Stimulated activated CD4-positive, alpha-beta T cell treated with anti-CD3 and anti-CD28 coated beads, Interleukin-15, amount 100 ng/mL, for 1 hour (primary cell): ENCODE measurements at places on chromosomes 5 and 9.
A peak's percentile ranks its signal among the peaks of the same experiment; 100 is the strongest.

GRCh38 chr9:23615569-23615968 is 210.5 kb downstream of the ELAVL2 start:
- DNase-seq = no peak

GRCh38 chr5:71894091-71894490 is 175.0 kb downstream of the CARTPT start:
- DNase-seq = no peak

- no peak for DNase-seq
Observed at GRCh38 chr5:158124606-158125316, 265.8 kb upstream of the CLINT1 start.

GRCh38 chr5:179241175-179241574 is 104.1 kb downstream of the ADAMTS2 start:
- DNase-seq = no peak

- no peak for DNase-seq
Observed at GRCh38 chr9:136748666-136749611, 614 bp upstream of the LCN6 start.

DNA sequence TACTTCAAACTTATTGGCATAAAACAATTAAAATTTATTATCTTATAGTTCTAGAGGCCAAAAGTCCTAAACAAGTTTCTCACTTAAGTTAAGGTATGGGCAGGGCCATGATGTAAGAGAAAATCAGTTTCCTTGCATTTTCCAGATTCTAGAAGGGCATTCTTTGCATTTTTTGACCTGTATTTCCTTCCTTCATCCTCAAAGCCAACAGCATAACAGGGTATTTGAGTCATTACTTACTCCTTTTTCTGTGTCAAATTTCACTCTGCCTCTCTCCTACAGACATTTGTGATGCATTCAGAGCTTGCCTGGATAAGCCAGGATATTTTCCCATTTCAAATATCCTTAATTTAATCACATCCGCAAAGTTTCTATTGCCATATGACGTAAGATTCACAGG is 1499.0 kb downstream of the EFNA5 start:
- no peak for DNase-seq

- DNase-seq = no peak
Observed at GRCh38 chr9:13719446-13719845, 440.0 kb upstream of the MPDZ start.

- peak; percentile 55 for DNase-seq
Observed at GRCh38 chr9:19230355-19231125, at the start of gene DENND4C. Gene DENND4C, plus strand, starts transcription at chr9:19230693. Its CDS starts 45,482 bp downstream, at chr9:19276175.

DNA sequence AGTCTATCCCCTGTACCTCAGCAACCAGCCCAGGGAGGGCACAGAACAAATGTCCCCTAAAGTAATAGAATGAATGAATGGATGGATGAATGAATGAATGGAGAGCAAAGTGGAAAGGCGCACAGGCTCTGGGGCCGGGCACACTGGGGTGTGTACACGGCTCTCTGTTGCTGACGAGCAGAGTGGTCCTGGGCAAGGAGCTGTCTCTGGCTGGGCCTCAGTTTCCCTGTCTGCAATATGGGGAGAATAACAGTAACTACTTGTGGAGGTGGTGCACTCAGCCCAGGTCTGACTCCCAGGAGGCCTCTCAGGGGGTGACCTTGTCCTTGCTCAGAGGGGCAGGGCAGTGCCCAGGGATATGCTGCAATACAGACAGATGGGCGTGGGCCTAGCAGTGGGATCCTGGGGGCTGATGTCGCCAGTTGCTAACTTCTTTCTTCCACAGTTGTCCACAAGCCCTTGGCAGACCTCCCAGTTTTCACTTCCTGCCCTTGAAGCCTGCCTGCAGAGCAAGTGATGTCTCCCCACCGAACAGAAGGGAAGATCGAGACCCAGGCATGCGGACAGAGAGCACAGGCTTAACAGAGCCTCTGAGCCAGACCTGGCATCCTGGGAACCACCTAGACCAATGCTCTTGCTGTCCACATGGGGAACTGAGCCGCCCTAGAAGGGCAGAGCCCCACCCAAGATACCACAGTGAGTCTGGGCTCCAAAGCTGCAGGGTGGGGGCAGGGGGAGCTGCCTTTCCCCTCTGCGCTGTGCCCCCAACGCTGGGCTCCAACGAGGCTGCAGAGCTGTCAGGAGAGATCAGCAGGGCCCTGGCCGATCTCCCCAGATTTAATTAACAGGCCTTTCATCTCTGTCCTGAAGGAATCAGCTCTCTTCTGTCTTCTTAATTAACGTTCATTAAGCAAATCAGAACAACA is 13.6 kb upstream of the LAMC3 start:
- DNase-seq = no peak

GRCh38 chr5:133797167-133797566 is 171.3 kb downstream of the C5orf15 start:
- no peak for DNase-seq
